ENCODE measurements at places on chromosomes 1 and 21.

- peak; percentile 83 for DNase-seq
Observed at GRCh38 chr1:243968413-243968812, 82.7 kb upstream of the ZBTB18 start.

- DNase-seq = no peak
Observed at GRCh38 chr21:23152130-23152529, 2153.9 kb downstream of the NCAM2 start.

DNA sequence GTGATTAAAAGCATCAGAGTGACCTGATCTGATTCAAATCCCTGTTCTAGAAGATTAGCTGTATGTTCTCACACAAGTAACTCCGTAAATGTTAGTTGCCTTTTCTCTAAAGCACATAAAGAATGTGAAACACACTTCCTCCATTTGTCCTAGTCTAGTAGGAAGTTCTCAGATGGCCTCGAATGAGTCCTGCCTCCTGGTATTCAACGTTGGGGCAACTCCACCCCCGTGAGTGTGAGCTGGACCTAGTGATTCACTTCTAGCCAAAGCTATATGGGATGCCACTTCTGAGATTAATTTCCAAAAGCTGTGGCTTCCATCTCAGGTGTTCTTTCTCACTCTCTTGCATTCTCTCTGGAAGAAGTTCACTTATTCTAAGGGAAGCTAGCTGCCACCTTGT, 267.6 kb downstream of the GPATCH2 start:
- no peak for DNase-seq

- DNase-seq = peak; percentile 10
Observed at GRCh38 chr21:43778469-43779335, 2.6 kb upstream of the CSTB start.

DNA sequence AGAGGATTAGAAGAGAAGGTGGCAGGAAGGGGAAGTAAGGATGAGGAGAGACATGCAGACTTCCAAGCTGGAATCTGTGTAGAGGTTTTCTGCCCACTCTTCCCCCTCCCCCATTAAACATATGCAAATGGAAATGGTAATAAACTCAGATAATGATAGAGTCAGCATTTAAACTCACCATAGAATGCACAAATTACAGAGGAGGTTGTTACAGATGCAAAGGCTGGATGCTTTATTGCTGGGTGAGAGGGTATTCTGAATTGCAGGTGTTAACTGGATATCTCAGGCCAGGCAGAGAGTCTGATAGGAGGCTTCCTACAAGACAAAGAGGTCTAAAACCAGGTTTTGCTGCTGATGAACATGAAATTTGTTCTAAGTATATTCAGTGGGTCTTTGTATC, 372.5 kb downstream of the SEC16B start:
- DNase-seq = no peak

GRCh38 chr1:197660389-197660788, 114.9 kb downstream of the DENND1B start:
- DNase-seq = peak; percentile 23

- peak; percentile 40 for DNase-seq
Observed at GRCh38 chr21:41877901-41878830, 978 bp downstream of the PRDM15 start.

- no peak for DNase-seq
Observed at GRCh38 chr1:4119516-4120220, 219.6 kb upstream of the C1orf174 start.

- no peak for DNase-seq
Observed at GRCh38 chr1:17447501-17447992, 8.1 kb upstream of the RCC2 start.

DNA sequence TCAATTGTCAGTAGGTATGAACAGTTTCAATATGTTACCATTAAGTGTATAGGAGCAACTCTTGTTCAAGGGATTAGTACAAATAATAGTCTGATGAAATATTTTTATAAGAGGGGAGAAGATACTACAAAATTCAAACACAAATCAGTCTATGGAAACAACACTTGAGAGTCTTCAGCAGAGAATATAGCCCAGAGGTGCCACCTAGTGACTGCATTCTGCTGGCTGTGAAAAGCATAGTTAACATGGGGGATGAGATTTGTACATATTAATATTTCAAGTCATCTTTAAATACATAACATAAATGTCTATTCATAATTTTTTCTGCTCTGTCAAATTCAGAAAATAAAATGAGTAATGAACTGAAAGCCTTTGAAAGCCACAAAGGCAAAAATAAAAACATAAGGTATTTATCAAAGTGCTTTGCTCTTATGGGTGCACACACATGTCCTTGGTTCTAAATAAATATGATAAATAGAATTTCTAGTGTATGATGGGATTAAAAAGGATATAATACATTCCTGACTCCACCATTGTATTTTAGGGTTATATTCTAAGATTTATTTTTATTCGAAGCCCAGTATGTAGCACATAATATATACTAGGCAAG, 440.9 kb upstream of the ZRANB2 start:
- DNase-seq = peak; percentile 57

GRCh38 chr1:99599678-99600175, 46.2 kb upstream of the PALMD start:
- peak; percentile 97 for DNase-seq

DNA sequence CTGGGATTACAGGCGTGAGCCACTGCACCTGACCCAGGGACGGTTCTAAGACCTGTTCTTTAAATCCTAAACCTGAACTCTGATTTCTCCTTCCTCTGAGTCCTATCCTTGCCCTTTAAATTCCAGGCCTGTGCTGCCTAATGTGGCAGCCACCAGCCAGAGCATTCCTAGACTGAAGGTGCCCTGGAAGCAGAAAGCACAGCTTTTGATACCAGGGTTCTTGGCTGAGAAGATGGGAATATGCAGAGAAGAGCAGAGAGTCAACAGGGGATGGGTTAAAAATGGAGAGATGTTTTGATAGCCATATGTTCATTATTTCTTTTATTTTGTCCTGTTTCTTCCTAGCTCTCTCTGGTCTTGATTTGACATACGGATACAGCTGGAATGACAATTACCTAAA, 49.7 kb downstream of the RYR2 start:
- DNase-seq = no peak

DNA sequence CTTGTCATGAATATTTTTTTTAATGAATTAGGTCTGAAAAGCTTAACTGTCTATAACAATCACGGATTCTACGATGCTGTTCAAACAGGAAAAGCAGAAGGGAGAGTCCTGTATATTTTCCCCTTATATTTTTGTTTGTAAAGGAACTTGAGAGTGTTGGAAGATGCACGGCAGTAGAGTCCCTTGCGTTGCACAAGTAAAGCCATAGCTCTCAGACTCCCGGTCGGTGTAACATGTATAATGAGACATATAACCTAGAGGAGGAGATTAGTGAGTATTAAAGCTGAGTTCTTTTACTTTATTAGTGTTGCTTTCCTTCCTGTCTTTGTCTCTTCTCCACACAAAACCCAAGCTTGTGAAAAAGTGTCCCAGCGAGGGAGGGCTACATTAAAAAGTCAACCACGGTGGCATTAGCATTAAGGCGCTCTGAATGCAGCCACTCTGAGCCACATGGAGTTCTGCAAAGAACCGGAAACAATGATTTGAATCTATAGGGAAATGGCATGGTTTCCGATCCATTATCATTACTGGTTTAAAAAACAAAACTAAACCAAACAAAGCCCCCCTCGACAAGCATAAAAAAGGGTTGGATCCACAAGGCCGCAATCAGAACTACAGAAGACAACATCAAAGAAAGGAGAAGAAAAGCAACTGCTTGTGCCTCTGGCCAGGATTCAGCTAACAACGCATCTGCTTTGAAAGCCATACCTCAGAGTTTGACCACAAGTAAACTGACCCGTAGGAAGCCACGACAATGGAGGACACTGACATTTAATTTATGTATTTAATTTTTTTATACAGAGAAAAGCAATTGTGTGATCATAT, 356.8 kb downstream of the LMO4 start:
- DNase-seq = no peak

GRCh38 chr1:173661271-173661670, 8.4 kb downstream of the ANKRD45 start:
- DNase-seq = no peak

GRCh38 chr1:209768354-209768774, 12.5 kb downstream of the TRAF3IP3 start:
- no peak for DNase-seq

DNA sequence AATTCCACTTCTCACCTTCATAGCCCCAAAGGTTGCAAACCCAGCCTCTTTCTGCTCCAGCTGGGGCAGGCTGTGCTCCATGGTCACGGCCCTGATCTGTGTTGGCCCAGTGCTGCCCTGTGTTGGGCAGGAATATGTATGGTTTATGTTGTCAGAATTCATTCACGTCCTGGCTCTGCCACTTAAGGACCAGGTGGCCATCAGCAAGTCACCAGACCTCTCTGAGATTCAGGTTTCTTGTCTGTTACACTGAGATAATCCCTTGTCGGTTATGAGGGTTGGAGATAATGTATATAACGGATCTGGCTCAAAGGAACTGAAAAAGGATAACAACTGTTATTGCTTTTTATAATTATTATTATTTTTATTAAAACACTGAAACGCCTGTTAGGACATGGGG, 39.1 kb upstream of the SELENON start:
- DNase-seq = no peak

GRCh38 chr1:244350027-244350426, 101.7 kb downstream of the ADSS2 start:
- no peak for DNase-seq

GRCh38 chr1:15667362-15667761, 16.8 kb upstream of the PLEKHM2 start:
- DNase-seq = no peak

DNA sequence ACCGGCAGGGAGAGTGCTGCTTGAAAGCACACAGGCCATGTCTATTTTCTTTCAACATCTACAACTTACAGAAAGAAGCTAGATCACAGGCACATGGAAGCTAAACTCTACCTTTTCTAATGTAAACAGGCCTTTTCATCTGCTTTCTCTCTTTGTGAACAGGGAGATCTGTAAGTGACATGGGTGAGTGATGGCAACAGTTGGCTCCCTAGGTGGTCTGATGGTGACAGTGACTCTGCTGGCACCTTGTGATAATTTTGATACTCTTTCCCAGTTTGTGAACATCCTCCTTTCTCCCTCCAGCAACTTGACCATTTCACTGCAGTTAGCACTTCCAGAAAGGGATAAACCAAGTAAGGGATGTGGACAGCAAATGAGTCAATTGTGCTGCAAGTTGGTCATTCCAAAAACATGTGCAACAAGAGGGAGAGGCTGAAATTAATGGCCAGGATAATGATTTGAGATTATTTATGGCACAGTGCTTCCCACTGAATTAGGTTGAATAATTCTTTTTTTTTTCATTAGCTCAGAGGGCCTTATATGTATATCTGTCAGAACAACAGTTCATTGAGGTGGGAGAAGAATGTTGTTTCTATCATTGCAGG, 89.5 kb downstream of the XCL2 start:
- DNase-seq = peak; percentile 84

DNA sequence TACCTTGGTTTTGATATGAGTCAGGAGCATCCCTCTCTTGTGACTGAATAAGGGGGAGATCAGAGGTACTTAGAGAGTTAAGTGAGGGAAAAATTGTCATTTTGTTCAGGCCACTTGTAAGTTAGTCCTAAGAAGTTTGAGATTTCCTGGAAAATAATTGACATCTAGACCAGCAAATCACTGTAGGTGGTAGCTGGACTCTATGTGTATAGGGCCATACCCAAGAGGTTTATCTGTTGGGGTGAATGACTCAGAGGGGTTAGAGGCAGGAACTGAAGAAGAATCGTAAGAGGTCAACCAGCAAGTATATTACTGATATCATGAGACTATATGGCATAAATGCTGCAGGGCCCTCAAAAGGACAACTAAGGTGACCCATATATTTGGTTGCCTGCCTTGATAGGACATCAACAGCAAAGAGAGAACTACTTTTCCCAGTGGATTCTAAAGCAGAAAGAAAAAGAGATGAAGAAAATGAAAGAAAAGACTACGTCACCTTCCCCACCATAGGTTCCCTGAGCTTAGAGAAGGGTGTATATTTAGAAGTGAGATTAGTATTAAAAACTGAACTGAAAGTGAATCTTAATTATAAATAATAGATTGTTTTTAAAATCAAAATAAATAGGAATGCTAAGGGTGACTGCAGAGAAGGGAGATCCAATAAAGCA, 8.0 kb upstream of the RNPC3 start:
- peak; percentile 19 for DNase-seq

DNA sequence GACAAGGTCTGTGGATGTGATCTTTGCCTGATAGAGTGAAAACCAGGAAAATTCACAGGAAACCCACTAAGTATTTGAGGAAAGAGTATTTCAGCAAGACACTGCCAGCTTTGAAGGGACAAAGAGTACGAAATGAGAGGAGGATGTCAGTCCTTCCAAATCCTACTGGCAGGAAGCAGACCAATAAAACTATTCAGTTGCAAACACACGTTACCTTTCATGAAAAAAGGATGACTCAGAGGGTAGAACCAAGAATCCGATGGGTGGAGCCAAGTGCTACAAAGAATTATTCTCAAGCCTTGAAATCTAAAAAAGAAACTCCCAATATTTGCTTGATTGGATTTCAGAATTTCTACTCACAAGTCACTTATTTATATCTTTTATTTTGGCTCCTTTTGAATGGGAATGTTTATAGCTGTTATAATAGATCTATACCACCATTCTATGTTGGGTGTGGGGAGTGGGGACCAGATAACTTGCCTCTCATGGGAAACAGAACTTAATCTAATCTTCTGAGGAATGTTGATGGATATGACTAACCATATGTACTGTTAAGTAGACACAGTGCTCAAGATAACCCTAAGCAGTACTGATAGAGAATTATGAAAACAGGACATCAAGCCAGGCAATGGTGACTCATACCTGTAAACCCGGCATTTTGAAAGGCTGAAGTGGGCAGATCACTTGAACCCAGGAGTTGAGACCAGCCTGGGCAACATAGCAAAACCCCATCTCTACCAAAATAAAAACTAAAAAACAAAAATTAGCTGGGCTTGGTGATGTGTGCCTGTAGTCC, 19.3 kb upstream of the HEATR1 start:
- no peak for DNase-seq

DNA sequence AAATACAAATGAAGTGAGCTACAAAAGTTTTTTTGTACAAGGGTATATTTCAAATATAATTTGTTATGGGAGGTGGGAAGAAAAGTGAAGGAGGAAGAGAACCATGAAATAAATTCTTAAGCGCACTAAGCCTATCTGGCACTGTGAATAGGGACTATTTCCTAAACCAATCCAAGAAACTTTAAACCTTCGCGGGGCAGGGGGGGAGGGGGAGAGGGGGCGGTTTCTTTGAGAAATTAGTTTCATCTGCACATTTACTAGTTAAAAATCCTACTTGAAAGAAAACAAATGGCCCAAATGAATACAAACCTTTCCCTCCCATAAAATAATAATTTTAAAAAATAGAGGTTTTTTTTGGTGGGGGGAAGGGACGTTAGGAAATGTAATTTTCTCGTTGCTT, 364 bp downstream of the GOLPH3L start:
- no peak for DNase-seq

- no peak for DNase-seq
Observed at GRCh38 chr1:90127288-90127953, 132.5 kb downstream of the ZNF326 start.

DNA sequence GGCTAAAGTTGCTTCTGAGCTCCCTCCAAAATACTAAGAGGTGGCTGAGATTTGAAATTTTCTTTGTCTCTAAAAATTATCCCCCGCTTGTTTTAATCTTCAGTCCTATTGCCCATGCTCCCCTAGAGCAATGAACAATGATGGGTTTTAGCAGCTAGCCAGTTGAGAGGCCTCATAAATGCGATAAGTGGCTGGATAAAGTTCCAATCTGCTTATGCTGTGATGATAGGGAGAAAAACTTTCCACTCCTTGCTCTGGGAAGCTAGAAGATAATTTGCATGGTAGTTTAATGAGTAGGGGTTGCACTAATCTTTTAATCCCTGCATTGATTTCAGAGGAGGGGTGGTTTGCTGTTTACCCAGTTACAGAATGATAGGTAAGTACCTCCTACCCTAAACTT, 9.6 kb upstream of the PRPF3 start:
- DNase-seq = no peak
